ENCODE measurements at places on chromosomes 7 and 10.

DNA sequence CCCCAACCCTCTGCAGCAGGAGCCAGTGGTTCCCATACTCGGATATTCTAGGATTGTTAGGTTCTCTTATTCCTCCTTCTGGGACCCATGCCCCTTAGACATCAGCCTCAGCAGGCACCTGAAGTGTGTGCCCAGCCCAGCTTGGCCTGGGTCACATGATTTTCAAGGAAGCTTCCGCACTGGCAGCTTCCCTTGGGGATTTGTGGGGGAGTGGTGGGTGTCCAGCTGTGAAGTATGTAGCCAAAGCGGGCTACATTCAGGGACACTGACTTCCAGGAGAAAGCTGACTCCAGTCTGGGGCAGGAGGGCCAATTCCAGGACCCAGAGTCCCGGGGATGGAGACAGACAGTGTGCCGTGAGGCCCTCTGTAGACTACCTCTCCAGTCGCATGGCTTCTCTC lies 1.3 kb downstream of the LDB1 start:
- ATAC-seq, result no peak

DNA sequence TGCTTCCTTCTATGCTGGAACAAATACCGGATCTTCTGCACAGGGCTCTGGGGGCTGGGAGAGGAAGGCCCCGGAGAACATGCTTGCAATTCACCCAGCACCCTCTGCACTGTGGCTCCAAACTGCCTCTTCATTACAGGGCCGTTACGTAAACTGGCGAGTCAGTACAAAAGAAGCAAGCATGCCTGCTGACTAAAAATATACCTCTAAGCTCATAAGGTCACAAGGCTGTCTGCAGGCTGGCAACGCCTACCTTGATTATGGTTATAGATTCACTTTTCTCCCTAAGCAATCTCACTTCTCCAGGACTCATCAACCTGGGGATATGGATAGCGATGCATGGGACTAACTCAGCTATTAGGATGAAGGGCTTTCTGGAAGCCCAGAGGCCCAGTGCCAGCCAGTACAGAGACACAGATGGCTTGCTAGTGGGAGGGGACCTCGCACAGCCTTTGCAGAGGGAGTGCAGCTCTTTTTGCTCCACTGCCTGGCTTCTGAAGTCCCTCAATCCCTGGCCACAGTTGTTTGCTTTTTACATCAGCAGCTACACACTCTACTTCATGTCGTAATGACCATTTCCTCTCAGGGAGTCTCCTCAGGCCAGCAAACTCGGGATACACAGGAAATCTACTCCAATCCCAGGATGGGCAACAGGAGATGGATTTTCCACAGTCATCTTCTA lies 96.1 kb downstream of the SH3PXD2A start:
- ATAC-seq, result peak; percentile 69

DNA sequence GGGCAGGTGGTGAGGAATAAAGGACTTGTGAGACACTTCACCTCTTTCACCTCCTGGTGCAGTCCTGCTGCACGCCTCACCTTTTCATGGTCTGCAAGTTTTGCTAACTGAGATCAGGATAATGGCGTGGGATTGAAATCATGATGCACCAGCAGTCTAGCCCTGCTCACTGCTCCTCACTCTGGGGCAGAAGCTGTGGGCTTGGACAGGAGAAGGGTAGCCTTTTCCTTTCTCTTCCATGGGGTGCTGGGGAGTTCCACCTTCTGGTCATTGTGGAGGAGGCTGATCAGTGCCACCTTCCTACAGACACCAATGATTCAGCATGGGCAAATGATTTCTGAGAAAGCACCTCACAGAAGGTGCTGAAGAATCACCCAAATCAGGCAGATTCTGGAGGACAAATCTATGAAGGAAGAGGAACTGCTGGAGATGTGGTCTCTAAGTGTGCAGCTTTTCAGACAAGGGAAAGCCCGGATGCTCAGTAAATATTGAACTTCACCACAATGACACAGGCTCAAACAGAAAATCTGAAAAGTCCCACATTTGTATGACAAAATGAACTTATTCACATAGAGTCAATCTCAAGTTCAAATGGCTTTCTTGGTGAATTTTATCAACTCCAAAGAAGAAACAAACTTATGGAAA lies 19.7 kb downstream of the MBL2 start:
- ATAC-seq, result no peak

DNA sequence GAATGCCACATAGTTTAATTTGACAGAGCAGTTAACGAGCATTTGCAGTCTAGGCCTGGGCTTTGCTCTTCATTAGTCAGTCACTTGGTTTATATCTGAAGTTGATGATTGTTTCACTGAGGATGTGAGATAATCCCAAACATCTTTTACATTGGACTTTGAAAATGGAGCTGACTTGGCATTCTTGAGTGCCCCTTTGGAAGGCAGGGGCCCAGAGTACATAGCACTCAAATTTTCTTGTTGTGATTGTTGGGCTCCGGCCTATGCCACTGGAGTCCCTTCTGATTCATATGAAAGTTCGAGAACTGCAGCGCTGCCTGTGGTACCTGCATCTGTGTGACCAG lies 21.9 kb downstream of the DNAJB6 start:
- ATAC-seq, result no peak
